Endothelial cell (in vitro differentiated cells): ENCODE measurements at places on chromosomes 11 and 22. TPM values are rescaled to one million over a fixed set of nuclear protein-coding genes. Genes with fewer than 3 reads are reported as not detected.
A peak's percentile ranks its signal among the peaks of the same experiment; 100 is the strongest.

TRIM64 gene
- total RNA-seq, result not detected

FGF19 gene
- total RNA-seq, result not detected

PGA5 gene
- total RNA-seq, result 1.2 TPM

CPT1A gene
- total RNA-seq, result 0.36 TPM

TSKU gene
- total RNA-seq, result 29.9 TPM

TTC12 gene
- 11.1 TPM for total RNA-seq

TMEM191C gene
- total RNA-seq, result 0.92 TPM

KRTAP5-8 gene
- not detected for total RNA-seq

ZBTB16 gene
- 0.54 TPM for total RNA-seq

C11orf52 gene
- total RNA-seq, result 2.8 TPM

- DNase-seq, result peak; percentile 75
Measured at GRCh38 chr11:73184953-73185671, 33.0 kb upstream of the P2RY2 start.

- DNase-seq, result no peak
Measured at GRCh38 chr22:26734339-26735018, 77.1 kb downstream of the MIAT start.

DNA sequence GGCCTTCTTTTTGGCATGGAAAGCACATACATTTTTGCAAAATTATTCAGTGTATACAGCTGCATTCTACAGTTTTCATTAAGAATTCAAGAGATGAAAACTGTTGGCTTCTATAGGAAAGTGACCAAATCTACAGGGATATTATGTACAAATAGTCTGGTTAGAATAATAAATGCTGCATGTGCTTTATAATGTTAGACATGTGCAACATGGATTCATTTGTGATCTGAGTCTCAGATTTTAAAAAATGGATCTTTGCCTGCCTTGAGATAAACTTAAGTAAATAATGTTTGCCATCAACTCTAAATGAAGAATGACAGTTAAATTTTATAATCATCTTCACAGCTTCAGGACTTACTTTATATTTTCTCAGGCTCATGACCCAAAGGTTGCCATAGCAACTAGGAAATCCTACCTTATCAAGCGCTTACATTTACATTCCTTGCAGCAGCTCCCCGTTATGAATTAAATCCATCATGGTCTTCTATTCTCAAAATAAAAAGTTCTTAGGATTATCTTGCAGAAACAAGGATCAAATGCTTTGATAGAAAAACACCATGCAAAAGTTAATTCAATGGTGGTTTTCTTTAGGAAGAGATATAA is 200.2 kb downstream of the CADM1 start:
- DNase-seq, result no peak

GRCh38 chr11:27904358-27905055 is 203.4 kb downstream of the KIF18A start:
- no peak for DNase-seq

DNA sequence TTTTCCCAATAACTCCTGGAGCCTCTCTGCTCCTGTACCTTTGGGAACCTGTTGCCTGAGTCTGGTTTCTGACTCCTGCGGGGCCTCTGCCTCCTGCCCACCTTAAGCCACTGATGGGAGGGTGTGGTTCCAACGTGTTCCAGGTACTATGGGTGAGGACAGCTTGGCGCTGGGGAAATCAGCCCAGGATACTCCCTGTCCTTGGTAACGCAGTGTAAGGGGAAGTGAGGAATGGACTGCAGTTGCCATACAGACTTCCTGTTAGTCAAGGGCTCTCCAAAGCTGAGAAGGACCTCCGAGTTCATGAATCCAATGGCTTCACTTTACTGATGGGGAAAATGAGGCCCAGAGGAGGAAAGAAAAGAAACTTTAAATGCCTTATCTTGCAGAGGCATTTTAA is 1.2 kb upstream of the MARK2 start:
- no peak for DNase-seq

DNA sequence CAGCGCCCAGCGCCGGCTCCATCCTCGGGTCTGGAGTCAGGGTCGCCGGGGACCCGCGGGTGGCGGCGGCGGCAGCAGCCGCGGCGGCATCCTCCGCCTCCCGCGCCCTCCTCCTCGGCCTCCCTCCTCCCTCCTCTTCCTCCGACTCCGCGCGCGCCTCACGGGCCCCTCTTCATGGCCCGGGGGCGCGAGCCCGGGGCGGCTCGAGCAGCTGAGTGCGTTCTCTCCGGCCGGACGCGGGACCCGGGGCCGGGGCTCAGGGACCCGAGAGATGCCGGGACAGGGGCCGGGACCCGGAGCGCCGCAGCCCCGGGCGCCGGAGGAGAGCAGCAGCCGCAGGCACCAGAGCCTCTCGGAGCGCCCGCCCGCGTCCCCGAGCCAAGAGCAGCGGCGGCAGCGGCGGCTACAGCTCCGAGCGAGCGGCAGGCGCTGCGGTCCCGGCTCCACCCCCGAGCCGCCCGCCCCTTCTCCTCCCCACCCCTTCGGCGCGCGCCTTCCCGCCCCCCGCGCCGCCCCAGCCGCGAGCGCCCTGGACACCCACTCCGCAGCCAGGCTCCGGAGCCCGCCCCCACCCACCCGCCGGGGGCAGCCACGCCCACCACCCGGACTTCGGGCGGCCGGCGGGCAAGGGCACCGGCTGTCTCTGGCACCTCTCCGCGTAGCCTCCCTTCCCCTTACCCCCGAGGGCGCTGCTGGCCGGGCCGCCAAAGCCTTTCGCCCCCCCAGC is at the start of gene CHST1:
Gene CHST1, minus strand, starts transcription at position 417 of the 727 bp plus-strand sequence. CDS start 14,699 bp downstream, outside the sequence.
- peak; percentile 44 for DNase-seq

DNA sequence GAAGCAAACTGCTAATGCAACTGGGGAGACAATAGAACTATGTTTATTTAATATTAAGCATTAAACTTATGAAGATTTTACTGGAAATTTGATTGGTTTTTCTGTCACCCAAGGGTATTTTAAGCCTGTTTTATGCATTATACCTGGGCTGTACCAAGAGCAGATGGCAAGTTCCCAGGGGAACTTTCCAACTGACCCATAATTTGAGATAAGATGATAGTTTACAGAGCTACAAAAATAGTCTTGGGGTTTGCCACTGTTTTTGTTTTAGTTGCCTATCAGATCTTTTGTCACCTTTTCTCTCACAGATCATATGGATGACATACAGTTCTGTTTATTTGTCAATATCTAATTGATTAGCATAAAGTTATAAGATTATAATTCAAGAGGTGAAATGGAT is 43.9 kb downstream of the PDE3B start:
- no peak for DNase-seq

DNA sequence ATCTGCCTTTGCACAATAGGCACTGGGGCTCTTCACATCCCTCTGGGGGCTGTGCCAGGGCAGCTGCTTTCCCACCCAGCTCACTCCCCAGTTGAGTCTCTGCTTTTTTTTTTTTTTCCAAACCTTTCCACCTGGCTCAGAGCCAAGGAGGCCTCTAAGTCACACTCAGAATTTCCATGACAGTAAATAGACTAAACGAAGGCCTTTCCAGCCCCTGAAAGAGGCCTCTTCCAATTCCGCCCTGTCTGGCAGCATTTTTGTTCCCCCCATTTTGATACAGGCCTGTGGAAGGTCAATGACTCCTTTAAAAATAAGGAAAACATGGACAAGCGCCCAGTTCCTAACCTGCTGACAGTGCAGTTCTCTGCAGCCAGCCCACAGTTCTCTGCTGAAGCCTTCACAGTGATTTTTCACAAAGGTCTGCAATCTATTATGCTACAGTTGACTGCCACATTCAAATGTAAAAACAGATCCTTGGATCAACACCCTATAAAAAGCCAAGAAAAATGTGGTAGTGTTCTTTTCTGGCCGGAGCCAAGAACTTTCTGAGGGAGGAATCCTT is 107.5 kb upstream of the SESN3 start:
- no peak for DNase-seq

DNA sequence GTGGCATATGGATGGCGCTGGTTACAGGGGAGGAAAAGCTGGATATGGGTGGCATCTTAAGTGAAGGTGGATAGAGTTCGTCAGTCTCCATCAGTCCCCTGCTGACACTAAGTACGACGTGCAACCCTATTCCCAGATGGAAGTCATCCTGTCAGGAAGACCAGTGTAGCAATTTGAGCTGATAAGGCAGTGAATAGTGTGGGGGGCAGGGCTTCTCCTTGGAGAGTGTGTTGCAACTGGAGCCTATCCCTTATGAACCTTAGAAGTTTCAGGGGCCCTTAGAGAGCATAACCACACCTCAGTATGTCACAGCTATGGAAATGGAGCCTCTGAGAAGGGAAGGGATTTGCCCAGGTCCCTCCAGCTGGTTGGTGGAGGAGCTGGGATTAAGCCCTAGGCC is 36.1 kb upstream of the ANKK1 start:
- DNase-seq, result no peak

- no peak for DNase-seq
Measured at GRCh38 chr11:117950301-117950700, 21.1 kb upstream of the TMPRSS13 start.

DNA sequence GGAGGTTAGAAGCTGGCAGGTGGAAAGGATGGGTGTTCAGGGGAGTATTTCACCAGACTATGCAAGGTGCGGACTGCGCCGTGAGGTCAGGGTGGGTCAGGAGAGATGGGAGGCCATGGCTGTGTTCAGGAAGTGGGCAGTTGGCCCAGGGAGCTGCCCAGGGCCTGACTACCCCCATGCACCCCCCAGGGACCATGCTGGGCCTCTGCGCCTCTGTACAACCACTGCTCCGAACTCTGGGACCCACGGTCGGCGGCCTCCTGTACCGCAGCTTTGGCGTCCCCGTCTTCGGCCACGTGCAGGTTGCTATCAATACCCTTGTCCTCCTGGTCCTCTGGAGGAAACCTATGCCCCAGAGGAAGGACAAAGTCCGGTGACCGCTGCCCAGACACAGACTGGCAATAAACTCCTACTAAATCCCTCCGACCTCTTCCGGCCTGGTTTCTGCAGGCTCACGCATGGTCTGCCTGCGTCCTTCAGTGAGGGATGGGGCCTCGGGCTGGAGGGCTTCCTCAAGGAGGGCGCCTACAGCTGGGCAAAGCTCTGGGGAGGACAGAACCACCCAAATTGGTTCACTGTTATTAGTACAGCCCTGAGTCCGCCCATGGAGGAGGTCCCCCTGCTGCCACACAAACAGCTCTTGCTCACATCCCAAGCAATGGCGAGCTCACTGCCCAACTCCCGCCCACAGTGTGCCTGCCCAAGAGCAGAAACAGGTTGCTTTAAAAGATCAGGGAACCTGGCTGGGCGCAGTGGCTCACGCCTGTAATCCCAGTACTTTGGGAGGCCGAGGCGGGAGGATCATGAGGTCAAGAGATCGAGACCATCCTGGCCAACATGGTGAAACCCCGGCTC is 4.2 kb downstream of the PHLDA2 start:
- no peak for DNase-seq

DNA sequence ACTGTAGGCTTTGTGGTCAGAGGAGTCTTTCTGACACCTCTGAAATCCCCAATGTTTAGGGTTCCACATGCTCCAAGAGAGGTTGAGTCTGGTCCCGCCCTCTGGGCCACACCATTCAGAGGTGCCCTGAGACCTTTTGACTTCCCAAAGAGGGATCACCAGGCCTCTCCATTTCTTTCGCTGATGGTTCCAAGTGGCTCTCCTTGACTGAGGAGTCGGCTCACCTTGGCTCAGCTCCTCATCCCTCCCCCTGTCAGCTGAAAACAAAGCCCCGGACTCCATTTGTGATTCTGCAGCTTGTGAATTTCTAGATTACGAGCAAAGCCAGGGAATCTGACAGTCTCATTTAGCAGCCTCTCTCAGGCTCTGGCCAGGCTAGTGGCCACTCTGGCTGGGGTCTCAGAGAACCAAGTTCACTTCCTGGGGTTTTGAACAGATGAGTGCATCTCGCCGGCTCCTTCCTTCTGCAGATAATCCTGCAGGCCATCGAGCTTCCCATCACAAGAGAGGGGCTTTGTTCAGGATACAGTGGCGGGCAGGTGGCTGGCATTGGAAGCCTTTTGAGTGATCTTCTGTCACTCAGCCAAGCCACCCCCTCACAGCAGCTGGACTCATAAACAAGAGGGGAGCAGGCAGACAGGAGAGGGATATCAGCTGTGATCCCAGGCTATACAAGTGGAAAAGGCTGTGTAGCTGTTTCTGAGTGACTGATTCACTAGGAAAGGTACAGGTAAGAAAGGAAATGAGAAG is 102.9 kb downstream of the TRIM29 start:
- no peak for DNase-seq

DNA sequence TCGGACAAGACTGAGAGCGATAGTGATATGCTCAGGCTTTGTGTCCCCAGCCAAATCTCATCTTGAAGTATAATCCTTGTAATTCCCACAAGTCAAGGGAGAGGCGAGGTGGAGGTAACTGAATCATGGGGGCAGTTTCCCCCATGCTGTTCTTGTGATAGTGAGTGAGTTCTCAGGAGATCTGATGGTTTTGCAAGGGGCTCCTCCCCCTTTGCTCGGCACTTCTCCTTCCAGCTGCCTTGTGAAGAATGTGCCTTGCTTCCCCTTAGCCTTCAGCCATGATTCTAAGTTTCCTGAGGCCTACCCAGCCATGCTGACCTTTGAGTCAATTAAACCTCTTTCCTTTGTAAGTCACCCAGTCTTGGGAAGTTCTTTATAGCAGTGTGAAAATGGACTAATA is 7.5 kb upstream of the FOLR2 start:
- DNase-seq, result no peak

DNA sequence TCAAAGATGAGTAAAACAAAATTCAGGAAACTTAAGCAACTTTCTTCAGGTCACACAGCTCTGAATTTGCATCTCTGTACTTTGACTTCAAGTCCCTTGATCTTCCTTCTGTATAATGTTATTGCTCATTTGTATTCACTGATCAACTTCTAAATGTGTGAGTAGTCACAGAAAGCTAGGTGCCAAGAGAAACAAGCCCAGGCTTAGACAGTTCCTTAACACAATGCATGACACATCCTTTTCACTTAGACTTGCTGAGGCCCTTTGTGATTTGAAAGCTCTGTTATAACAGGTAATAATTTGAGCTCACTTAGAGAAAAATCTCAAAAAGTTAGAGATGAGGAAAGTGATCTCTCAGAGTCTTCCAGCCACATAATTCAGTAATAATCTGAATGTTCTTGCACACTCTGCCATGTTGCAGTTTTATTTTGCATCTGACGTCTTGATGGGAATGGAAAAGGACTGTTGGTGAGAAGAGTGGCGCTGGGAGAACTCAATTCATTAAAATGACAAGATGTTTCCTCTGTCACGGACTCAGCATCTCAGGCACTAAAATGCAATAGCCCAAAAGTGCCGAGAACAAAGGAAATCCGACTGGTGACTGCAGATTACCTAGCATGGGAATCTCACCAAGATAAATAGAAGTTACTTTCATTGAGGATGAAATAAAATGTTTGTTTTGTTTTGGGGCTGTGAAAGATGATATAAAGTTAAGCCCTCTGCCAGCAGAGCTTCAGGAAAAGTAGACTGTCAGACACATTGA is 665.3 kb downstream of the OPCML start:
- no peak for DNase-seq

GRCh38 chr22:39289975-39290720 is 29.3 kb downstream of the RPL3 start:
- no peak for DNase-seq

DNA sequence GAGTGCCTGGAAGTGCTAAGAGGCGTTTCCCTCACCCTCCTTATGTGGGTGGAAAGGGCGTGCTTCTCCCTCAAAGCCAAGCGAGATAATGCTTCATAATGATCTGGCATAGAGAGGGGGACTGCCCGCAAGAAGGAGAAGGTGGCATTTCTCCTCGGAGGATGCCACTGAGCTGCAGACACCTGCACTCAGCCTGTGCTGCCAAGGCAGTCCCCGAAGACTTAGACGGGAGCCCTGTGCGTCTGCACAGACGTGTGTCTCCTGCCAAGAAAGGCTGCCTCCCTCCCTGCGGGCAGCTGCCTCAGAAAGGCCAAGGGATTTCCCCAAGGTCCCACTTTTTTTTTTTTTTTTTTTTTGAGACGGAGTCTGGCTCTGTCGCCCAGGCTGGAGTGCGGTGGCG is 48.1 kb upstream of the SPATA19 start:
- DNase-seq, result no peak

- DNase-seq, result no peak
Measured at GRCh38 chr22:48491451-48491941, 1336.2 kb downstream of the BRD1 start.
